Activated CD4-positive, alpha-beta T cell treated with anti-CD3 and anti-CD28 coated beads for 48 hours (primary cell): ENCODE measurements at places on chromosomes 3 and 15.

- no peak for DNase-seq
These were observed 193.9 kb upstream of the TMC3 start for GRCh38 chr15:81567924-81568323.

GRCh38 chr15:65533057-65533756 is 2.9 kb downstream of the HACD3 start:
- DNase-seq, result no peak

DNA sequence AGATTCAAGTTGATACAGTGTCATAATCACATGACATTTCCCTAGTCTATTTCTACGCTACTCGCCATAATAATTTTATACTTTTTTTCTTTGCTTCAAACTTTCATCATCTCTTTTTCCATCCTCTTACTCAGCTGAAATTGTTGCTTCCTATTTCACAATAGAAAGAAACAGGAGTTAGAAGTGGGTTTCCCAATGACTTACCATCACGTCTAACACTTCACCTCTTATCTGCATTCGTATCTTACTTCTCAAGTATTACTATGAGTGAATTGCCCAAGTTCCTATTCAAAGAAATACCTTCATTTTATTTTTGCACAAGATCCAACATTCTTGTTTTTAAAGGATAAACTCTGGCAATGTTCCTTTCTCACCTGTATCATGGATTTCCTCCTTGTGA is 1539.9 kb downstream of the SI start:
- DNase-seq, result no peak

DNA sequence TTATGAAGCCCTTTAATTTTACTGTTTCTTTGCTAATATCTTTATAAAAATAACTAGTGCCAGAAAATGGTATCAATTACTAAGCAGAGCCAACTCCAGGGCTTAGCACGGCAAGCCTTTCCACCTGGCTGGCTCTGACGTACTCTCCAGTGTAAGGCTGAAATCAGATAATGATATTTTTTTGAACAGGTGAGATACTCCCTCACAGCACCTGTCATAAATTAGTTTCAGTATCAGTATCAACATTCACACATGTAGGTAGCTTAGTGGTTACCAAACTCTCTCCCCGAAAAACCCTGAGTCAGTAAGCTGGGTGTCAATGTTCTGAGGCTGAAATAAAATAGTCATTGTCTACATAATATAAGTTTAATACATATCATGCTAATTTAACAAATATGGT is 710.1 kb downstream of the SQOR start:
- no peak for DNase-seq

DNA sequence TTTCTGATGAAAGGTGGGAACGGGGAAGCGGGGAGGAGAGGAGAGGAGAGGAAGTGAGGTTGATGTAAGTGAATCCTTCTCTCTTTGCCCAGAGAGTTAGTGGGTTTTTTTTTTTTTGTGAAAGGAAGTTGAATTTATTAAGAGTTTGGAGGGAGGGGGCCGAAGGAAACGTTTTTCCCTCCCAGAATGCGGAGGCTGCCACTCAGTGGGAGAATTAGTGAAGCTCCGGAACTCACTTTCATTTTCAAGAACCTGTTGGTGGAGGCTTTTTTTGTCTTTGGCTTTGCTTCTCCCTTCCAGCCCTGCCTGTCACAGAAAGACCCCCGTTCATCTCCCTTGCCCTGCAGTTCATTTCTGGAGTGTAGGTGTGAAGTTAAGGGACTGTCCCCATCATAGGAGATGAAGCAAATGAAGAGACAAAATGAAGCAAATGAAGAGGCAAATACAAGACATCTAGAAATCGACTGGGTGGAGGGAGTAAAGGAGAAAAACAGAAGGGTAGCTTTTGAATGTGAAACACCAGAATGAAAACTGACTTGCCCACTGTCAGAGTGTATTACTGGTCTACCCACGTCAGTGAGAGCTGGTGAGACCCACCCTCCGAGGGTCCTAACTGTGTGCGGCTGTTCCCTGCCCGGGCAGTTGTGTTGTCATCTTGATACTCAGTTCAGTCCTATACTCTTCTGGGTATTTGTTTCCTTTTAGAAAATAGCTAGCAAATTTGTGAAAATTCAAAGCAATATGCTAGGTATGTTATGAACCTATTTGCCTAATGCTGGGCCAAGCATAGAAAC is 91.5 kb downstream of the ITPR1 start:
- DNase-seq, result peak; percentile 21

DNA sequence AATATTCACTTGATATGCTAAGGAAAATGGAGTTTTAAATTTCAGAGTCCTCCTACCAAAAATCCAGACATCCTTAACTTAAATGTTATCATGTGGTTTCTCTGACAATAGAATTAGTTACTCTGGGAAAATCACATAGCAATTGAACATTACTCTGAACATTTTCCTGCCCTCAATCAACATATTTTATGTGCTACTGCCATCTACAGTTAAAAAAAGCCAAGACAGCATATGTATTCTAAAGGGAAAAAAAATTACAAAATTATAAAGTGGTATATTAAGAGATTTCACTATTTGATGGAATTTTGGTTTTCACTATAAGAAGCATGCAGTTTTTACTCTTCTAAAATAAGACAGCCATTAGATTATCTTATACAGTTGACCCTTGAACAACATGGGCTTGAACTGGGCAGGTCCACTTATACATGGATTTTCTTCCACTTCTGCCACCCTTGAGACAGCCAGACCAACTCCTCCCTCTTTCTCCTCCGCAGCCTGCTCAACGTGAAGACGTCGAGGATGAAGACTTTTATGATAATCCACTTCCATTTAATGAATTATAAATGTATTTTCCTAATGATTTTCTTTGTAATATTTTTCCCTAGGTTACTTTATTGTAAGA is 122.3 kb downstream of the ATP1B3 start:
- no peak for DNase-seq

- DNase-seq, result no peak
These were observed 23.5 kb downstream of the B3GALNT1 start for GRCh38 chr3:161081633-161082032.

DNA sequence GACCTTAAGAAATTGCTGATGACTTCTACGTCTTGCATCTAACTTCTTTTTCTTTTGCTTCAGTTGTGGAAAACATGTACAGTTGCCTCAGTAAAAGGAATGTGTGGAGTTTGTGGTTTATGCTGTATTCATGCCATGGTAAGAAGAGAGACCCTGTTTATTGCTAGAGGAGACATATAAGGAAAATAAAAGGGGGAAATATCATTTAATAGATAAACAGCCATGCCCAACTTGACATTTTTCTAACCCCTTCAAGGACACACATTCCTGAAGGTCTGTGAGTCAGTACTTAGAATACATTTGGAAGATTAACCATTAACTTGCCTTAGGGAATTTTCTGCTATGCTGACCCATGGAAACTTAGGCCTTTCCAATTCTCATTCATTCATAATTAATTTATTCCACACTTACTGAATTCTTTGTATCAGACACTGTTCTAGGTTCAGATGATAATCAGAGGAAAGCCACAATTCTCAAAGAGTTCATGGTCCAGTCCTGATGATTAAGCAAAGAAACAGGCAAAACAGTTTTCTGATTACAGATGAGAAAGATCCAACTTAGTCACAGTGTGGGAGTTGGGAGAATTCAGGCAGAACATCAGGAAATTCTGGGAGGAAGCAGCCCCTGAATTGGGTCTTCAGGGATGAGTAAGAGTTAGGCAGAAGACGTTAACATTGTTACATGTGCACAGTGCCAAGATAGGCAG is 329.8 kb upstream of the RASGRP1 start:
- DNase-seq, result no peak

DNA sequence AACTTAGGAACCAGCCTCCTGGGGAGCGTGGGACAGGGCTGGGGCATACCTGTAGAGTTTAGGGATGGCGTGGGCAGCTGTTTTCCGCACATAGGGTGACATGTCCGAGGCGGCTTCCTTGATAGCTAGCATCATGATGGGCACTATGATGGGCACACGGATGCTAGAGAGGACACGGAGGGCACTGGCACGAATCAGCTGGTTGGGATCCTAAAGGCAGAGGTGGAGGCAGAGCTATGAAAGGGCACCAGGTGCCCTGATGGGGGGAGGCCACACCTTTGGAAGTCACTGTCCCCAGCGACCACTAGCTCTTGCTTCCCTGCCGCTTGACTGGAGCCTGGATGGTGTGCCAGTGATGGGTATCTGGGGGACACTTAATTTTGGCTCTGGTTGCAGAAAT is 28.3 kb downstream of the AP3B2 start:
- no peak for DNase-seq

DNA sequence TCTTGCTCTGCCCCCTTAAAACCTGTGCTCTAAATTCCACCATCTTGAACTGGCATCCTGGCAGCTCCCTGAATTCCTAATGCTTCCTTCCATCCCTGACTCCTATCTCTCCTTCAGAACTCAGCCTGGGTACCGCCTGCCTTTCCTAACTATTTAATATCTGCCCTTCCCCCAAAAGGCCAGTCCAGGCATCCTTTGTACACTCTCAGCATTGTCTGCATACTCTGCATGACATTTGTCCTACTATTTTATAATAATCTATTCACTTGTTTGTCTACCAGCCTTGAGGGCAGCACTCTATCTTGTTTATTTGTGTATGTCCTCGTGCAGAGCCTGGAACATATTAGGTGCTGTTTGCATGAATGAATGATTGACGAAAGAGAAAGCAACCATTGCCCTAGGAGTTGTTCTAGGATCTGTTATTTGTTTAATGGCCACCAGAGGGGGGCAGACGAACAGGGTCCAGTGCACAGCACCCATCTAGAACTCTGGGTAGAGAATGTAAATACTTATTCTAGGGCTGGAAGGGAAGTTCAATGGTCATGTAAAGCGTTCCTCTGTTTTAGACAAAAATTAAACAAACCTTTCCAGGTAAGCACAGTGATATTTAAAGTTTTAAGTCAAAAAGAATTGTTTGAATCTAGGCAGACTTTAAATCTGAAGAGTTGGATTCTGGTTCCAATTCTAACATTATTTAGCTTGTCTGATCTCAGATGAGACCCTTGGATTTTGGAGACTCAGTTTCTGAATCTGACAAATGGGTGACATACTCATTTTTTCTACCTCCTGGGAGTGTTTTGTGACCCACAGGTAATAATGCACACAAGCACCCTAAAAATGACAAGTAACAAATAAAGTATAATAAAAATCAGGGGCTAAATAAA is 125.8 kb upstream of the GALNT15 start:
- peak; percentile 52 for DNase-seq

GRCh38 chr3:87041191-87041590 is 50.2 kb upstream of the VGLL3 start:
- DNase-seq, result no peak

DNA sequence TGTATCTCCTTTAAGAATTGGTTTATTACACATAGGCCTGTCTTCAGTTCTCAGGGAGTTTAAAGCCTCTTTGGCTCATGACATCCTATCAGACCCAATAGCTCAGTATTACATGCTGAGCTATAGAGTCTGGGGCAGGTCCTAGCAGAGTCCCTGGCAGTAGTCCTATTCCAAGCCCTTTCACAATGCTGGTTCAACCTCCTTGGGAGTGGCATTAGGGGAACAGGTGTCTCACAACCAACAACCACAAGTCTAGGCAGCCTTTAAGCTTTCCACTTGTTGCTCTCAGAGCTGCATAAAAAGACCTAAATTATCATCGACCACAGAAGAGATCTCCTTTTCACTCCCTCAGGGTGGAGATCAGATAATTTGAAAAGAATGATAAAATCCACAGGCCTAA is 22.8 kb upstream of the C2CD4B start:
- no peak for DNase-seq

DNA sequence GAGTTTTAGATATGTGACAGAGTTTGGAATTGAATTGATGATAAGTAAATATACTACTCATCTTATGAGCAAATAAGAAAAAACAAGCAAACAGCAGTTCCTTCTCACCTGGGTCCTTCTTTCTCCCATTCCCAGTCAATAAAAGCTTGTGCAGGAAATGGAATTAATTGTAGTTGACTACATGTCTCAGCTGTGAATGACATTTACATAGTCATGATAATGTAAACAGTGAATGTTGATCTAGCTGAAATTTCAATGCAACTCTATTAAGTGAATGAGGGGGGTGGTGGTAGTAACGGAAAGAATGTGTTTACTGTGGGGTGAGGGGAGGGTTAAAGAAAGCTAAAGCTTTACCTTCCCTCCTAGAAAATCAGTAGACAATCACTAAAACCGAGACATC is 76.2 kb downstream of the NFKBIZ start:
- no peak for DNase-seq

- no peak for DNase-seq
These were observed 46.0 kb upstream of the VGLL4 start for GRCh38 chr3:11689749-11690148.

- peak; percentile 47 for DNase-seq
These were observed 9.4 kb upstream of the MGLL start for GRCh38 chr3:127831723-127832172.

DNA sequence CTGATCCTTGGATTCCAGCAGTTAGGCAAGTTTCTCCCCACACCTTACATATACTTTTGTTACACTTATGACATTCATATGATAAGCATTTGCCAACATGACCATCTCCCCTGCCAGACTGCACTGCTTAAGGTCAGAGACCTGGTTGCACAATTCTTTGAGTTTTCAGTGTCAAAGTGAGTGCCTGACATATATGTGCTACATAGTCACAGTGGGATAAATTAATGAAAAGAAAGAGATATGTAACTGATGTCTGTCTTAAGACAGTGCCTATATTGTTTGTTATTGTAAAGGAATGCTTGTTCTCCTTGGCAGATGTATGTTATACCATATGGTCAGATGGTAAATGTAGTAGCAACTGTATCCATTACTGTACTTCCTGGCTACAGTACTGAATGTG is 3.5 kb upstream of the DCUN1D1 start:
- no peak for DNase-seq

DNA sequence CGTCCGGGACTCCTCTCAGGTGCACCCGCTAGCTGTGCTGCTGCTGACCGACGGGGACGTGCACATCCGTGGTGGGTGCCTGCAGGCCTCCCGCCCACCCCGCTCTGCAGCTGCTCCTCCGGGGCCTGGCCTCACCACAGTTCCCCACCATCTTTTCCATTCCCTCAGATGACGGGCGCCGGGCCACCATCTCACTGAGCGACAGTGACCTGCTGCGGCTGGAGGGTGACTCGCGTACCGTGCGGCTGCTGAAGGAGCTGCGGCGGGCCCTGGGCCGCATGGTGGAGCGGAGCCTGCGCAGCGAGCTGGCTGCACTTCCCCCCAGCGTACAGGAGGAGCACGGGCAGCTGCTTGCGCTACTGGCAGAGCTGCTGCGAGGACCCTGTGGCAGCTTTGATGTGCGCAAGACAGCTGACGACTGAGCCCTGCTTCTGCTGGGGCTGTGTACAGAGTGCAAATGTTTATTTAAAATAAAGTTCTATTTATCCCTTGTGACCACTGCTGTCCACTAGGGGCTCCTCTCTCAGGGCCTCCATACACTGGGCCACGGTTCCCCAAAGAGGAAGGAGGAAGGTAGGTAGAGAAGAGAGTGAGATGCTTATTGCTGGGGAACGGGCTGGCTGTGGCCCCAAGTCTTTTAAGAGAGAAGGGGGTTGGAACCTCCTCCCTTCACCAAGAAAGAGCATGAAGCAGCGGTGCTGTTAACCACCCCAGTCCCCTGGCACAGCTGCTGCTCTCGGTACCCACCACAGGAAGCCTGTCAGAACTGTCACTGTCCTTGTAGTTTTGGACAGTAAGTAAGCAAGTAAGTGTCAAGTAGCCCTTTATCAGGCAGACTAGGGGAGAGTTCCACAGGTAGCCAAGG is 47.0 kb downstream of the DHX30 start:
- peak; percentile 19 for DNase-seq
